Left renal cortex interstitium (tissue), 4 donors: ENCODE measurements at places on chromosomes 3 and 15. TPM values are rescaled to one million over a fixed set of nuclear protein-coding genes. Genes with fewer than 3 reads are reported as not detected.

NEDD4 gene
- polyA plus RNA-seq: 15.2 TPM

USP19 gene
- 58.9 TPM for polyA plus RNA-seq

GNB5 gene
- polyA plus RNA-seq: 23.4 TPM

CACNA1D gene
- 17.0 TPM for polyA plus RNA-seq

CD200 gene
- polyA plus RNA-seq: 34.0 TPM

CNTN4 gene
- 28.3 TPM for polyA plus RNA-seq

DNA sequence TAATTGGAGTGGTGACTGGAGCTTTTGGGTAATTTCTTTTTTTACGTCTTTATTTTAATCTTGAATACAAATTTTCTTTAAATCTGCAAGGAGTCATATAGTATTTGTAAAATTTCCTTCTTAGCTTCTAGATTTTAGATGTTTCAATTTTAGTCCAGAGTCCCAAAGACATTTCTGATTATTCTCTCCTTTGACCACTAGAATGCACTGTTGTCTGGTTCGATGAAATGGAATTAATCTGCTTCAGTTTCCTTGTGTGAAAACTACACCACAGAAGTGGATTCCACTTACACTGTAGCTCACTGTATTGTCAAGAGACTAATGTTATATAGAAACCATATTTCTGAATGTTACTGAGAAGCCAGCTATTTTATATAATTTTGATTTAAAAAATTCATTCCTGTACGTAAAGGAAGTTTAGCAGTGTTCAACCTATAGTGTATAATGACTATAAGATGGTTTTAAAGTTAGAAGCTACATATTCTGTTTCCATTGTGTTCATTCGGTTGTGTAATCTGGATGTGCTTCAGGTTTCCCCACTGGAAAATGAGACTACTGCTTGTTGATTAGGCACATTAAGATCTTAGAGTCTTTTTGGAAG lies 6.1 kb downstream of the GRAMD1C start:
- DNase-seq: no peak

- no peak for DNase-seq
Measured at GRCh38 chr15:70538278-70538677, 225.1 kb downstream of the UACA start.

- no peak for DNase-seq
Measured at GRCh38 chr3:31181661-31182060, 287.2 kb upstream of the GADL1 start.

GRCh38 chr15:58771621-58772250 lies 634 bp downstream of the MINDY2 start:
- peak; percentile 27 for DNase-seq

DNA sequence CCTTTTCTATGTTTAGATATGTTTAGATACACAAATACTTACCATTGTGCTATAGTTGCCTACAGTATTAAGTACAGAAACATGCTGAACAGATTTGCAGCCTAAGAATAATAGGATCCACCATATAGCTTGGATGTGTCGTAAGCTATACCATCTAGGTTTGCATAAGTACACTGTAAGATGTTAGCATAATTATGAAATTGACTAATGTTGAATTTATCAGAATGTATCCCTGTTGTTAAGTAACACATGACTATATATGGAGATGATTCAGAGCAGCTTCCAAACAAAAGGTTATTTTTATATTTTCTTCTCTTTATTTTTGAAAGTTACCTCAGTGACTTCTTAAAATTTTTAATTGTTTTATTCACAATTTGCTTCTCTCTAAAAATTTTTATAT lies 2.4 kb downstream of the SLC28A2 start:
- no peak for DNase-seq

DNA sequence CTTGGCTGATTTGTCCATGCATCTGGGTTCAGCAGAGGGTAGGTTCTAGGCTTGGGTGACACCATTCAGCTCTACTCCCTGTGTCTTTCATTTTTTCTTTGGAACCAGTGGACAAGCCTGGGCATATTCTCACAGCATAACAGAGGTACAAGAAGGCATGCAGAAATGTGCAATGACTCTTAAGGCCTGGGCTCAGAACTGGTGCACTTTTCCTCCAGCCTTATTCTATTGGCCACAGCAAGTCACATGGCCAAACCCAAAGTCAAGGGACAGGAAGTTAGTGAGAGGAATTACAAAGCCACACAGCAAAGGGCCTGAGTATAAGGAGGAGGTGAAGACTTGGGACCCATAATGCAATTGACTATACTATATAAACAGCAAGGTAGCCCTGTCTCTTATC lies 200.9 kb upstream of the CTDSPL start:
- no peak for DNase-seq

- DNase-seq: no peak
Measured at GRCh38 chr3:17307482-17307881, 422.7 kb downstream of the PLCL2 start.

DNA sequence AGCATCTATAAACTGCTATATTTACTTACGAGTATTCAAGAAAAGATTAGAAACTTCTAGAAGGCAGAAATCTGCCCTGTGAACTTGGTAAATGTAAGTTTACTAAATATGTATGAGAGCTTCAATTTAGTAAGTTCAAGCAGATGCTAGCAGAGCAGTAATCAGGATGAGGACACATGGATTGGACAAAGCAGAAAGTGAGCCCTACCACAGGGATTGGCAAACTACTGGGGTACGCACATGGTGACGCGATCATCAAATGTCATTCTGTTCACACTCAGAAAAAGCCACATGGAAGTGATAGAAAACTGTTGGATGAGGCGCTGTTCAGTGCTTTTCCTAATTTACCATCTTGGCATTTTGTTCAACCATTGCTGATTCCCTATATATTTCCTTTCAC lies 360.2 kb upstream of the ZNF385D start:
- no peak for DNase-seq
